ENCODE measurements at places on chromosomes 12 and 14. TPM values are rescaled to one million over a fixed set of nuclear protein-coding genes. Genes with fewer than 3 reads are reported as not detected.

Gene ATP5F1B
- 670 TPM for total RNA-seq

Gene EPYC
- not detected for total RNA-seq

Gene CRIP2
- 148 TPM for total RNA-seq

Gene GPRC5A
- 11.6 TPM for total RNA-seq

Gene USP5
- total RNA-seq: 82.5 TPM

Gene PA2G4
- total RNA-seq: 132 TPM

Gene RNF31
- total RNA-seq: 24.9 TPM

Gene AICDA
- 0.08 TPM for total RNA-seq

Gene MYL6B
- 104 TPM for total RNA-seq

Gene FICD
- total RNA-seq: 9.6 TPM

Gene SLC6A15
- total RNA-seq: 0.08 TPM

Gene MORN3
- total RNA-seq: 2.0 TPM

Gene KLHDC1
- total RNA-seq: 2.9 TPM

Gene KRT71
- not detected for total RNA-seq

Gene MIPOL1
- 7.6 TPM for total RNA-seq

Gene SMOC1
- total RNA-seq: not detected

Gene TMEM117
- 6.7 TPM for total RNA-seq

Gene VTI1B
- total RNA-seq: 75.7 TPM

Gene DUSP6
- total RNA-seq: 243 TPM

Gene RPGRIP1
- total RNA-seq: under 0.01 TPM

Gene CABP1
- total RNA-seq: 0.82 TPM

Gene FSCB
- total RNA-seq: not detected

Gene KCNC2
- total RNA-seq: under 0.01 TPM

Gene TRHDE
- 0.38 TPM for total RNA-seq

Gene PMCH
- not detected for total RNA-seq

Gene CAPS2
- 5.9 TPM for total RNA-seq

Gene VRTN
- total RNA-seq: not detected

Gene LRRC23
- total RNA-seq: 10.6 TPM

Gene PCED1B
- 1.2 TPM for total RNA-seq

Gene CLEC6A
- not detected for total RNA-seq

Gene BCL11B
- under 0.01 TPM for total RNA-seq

Gene KCNA5
- total RNA-seq: not detected

Gene PRKD1
- 7.7 TPM for total RNA-seq

Gene GPR84
- total RNA-seq: not detected

Gene REP15
- total RNA-seq: 0.68 TPM

Gene IFNG-AS1
- not detected for total RNA-seq

Gene OTOGL
- 0.08 TPM for total RNA-seq

Gene SLC6A12
- total RNA-seq: 0.15 TPM

Gene PTCSC3
- total RNA-seq: not detected

Gene ZNF268
- total RNA-seq: 26.2 TPM

Gene FOXG1
- not detected for total RNA-seq

Gene SMIM41
- 0.15 TPM for total RNA-seq

Gene ERGIC2
- 41.4 TPM for total RNA-seq

Gene PLEKHD1
- not detected for total RNA-seq

Gene PRR4
- 0.47 TPM for total RNA-seq

Gene ST8SIA1
- 5.6 TPM for total RNA-seq

Gene TSHR
- not detected for total RNA-seq

Gene GRIP1
- total RNA-seq: 1.8 TPM

Gene ANGEL1
- 4.9 TPM for total RNA-seq

Gene CMKLR1
- total RNA-seq: 1.3 TPM

Gene TMCC3
- total RNA-seq: under 0.01 TPM

Gene KLRB1
- total RNA-seq: not detected

Gene FAM186B
- 0.12 TPM for total RNA-seq

Gene SPIC
- not detected for total RNA-seq

Gene C1R
- 82.7 TPM for total RNA-seq

Gene CLMN
- total RNA-seq: 0.23 TPM

Gene PHC1
- 11.6 TPM for total RNA-seq

Gene OAS2
- 4.0 TPM for total RNA-seq
